Stimulated activated CD8-positive, alpha-beta memory T cell treated with anti-CD3 and anti-CD28 coated beads, Interleukin-4, amount 100 ng/mL, for 24 hours (primary cell): ENCODE measurements at places on chromosomes 7 and 10.

GRCh38 chr7:142739923-142740492 is 9.3 kb upstream of the PRSS1 start:
- DNase-seq: no peak

DNA sequence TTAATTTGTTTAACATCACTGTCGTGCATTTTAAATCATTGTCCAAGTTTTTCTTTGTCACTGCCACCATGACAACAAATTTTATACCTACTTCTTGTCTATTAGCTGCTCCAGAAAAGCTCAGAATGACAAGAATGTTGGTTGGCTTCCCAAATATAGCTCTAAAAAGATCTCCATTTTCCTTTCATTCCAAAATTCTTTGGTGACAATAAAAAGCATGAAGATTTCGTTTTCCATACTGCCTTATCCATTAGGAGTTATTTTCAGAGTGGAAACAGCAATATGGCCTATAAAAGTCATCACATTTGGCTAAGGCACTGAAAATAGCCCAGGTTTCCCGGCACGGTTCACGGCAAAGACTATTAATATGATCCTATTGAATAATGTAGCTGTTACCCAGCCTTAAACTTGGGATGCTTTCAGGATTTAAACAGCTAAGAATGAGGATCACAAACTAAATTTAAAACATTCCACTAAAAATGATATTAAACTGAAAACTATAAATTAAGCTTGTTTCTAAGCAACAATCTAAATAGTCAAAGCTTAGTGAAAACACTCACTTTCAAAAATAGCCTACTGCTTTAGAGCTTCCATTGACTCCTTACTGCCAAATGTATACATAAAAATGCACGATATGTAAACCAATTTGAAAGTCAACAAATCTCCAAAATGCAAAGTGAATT is 2.7 kb downstream of the CTTNBP2 start:
- no peak for DNase-seq

GRCh38 chr7:144670218-144670617 is 165.6 kb downstream of the TPK1 start:
- DNase-seq: no peak

- no peak for DNase-seq
Measured at GRCh38 chr10:21165489-21165888, 268.4 kb upstream of the NEBL start.

DNA sequence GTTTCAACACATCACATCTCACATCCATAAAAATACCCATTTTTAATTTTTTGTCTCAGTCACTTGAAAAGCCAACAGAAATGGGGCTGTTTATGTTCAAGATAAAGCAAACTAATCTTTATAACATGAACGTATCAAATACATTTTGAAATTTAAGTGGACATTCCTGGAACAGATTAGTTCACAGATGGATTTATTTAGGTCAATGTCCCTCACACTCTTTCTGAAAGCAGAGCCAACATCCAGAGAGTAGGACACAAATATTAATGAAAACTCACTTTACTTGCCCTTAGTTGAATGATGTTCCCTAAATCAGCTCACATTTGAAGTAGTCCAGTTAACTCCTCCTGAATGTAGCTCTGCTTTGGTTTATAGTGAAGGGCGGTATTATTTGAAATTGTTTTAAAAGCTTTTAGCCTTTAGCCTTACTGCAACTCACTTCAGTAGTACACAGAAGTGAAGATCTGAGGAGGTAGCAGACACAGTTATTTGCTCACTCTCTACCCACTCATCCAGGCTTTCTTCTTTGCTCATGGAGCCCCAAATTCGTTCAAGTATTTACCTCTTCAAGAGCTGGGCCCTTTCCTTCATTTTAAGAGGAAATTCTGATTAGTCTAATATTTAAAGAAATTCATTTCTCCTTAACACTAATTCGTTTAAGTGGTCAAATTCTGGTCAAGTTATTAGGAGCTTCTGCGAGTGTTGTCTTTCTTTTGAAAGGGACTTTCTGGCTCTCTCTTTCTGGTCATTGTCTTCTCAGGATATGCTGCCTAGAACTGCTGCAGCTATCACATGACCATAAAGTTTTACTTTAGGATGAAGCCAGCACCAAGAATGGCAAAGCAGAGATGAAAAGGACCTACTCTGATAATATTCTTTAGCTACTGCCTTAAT is 180.6 kb upstream of the AGR3 start:
- no peak for DNase-seq

- DNase-seq: no peak
Measured at GRCh38 chr10:126917975-126918908, 13.0 kb downstream of the DOCK1 start.

DNA sequence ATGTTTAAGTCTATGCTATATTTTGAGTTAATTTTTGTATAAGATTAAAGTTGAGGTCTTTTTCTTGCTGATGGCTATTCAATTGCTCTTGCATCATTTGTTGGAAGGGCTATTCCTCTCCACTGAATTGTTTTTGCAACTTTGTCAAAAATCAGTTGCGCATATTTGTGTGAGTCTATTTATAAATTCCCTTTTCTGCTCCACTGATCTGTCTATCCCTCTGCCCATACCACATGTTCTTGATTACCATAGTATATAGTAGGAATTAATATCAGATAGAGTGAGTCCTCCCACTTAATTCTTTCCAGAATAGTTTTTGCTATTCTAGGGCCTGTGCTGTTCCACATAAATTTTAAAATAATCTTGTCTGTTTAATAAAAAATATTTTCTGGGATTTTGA is 152.4 kb upstream of the ADCY1 start:
- DNase-seq: no peak

DNA sequence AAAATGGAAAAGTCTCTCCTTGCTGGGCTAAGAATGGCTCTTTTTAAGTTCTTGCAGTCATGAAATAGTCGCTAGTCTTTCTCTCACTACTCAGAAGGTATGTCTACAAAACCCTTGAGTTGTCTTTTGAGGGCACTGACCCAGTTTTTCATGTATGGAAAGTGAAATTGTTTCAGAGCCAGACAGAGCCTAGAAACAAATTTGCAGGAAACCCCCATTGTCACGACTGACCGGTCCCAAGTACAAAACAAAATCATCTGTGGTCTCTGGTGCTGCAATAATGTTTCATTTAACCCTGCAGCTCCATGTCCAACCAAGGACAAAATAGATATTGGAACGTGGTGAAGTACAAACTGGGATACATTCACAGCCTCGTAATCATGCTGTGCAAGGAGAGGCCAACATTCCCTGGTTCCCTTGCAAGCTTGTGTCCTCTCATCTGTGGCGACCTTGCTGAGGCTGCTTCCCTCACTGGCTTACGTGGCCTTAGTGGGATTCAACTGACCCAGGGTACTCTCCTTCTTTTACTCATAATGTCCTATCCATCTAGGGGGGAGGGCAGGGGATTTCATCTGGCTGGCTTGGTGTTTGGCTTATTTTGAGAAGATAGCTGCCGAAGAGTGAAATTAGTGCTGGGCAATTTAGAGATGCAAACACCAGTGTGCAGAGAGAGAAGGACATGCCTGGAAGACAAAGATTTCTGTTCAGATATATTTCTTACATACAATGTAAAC is 172.5 kb downstream of the IPMK start:
- no peak for DNase-seq

GRCh38 chr7:13476881-13477444 is 512.5 kb downstream of the ETV1 start:
- no peak for DNase-seq

GRCh38 chr10:74892839-74893238 is 66.4 kb downstream of the KAT6B start:
- DNase-seq: no peak
